NCI-H524 treated with DMSO at 0.1 percent for 48 hours (cell line): ENCODE measurements at places on chromosomes 7 and 10.

DNA sequence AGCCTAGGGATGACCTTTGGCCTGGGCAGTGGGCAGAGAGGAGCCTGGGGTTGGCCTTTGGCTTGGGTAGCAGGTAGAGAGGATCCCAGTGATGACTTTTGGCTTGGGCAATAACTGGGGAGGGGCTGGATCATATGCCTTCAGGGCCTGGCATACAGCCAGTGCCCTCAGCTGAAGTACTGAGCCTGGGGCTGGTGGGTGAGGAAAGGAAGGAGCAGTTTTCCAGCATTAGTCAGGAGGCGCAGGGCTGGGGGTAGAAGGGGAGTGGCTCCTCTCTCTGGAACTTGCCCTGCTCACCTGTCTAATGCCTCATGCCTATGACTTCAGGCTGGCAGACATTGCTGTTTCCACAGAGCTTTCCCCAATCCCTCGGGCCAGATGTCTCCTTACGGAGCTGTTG is 15.2 kb upstream of the COMTD1 start:
- no peak for DNase-seq

DNA sequence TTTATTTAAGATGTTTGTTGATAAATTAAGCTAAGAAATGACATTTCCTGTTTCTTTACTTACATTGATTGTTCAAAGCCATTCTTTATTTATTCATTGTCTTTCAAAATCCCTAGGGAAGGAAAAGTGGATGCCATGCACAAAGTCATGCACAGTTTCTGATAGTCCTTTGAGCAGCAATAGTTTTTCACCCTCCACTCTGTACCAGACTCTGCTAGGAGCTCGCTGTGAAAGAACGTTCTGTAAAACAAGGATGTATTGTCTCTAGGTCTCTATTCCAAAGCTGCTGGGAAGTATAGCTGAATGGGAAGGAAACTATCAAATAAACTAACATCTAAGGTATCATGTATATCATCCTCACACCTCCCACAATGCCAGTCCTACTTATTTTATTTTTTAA is 7.8 kb upstream of the NOC3L start:
- no peak for DNase-seq

GRCh38 chr10:34094146-34094696 is 720.9 kb downstream of the PARD3 start:
- DNase-seq: no peak

DNA sequence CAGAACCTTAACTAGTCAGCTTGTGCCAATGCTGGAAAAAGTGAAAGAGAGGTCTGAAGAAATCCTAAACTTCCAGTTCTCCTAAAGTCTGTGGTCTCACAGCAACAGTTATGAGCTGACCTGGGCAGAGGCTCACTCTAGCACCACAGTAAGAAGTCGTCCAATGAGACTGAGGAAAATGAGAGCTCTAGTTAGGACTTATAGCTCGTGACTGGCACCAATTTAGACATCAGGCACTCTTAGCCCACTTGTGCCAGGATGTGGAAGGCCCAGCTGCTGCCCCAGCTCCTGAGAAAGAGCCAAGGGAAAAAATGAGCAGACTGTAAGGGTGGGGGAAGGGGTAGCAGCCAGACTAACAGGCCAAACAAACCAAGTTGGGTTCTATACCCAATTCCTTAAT is 7.6 kb downstream of the MMS19 start:
- DNase-seq: peak; percentile 25

GRCh38 chr10:50641626-50642025 is 17.9 kb upstream of the SGMS1 start:
- no peak for DNase-seq

DNA sequence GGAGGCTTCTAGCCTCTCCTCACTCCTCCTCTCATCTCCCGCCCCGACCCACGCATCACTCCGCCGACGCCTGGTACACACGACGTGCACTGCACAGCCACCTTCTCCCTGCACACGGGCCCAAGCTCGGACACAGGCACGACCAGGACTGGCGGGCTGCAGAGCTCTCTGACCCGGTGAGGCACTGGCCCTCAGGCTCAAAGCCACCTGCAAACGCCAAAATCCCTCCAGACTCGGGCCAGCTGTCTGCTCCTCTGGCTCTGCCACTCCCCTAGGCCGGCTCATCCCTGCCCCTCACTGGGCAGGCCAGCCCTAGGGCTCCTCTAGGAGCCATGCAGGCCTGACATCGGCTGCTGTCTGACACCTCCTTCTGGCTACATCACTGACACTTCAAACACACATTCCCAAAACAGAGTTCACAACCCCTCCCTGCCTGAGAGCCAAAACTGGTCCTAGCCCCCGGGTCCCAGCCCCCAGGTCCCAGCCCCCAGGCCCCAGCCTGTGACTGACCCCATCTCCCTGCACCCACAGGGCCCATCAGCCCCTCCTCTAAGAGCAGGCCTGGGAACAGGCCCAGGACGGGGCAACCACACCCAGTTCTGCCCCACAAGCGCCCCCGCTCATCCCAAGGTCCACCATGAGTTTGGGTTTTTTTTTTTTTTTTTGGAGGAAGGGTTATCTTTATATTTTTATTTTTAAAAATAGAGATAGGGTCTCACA is 35.1 kb downstream of the MAD1L1 start:
- DNase-seq: peak; percentile 8

DNA sequence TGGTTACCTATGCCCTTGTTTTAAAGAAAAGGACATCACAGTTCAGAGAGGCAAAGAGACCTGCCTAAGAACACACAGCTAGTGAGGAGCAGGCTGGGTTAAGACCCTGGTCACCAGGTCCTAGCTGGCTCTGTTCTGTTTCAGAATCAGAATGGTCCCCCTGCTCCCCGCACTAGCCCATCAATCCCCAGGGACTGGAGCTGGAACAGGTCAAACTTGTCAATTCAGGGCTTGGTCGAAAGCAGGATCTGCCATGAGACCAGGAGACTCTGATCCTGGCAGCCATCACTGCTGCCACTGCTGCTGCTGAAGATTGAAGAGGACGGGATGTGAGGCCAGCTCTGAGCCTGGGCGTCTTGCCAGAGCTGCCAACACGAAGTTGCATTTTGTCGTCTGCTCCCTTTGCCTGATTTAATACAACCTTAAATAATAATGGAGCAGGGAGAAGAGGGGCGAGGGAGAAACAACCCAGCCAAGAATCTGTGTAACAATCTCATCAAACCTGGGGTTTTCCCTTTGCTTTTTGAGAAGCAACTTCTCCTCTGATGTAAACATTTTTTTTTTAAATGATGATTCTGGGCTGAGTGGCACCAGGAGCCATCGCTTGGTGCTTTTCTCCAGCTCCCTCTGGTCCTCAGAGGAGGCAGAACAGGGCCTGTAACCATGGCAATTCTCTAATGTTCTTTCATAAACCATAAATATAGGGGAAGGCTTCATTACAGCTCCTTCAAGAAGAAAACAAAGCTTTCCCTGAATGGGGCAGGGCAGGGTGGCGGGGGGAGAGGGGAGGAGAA is 119.0 kb upstream of the SORCS3 start:
- no peak for DNase-seq

DNA sequence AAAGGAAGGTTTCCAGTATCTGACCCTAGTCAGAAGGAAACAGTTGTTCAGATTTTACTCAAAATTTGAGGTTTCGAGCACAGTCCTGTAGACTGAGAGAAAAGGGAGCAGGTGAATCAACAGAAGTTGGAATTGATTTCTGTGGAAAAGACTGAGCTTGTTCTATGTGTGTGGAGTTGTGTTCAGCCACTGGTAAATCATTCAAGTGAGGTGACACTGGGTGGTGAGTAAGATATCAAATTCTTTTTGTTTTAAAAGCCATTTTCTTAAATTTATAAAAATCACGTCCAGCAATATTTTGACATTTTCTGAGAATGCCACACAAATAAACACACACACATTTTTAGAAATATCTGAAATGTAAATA is 165.1 kb downstream of the HGF start:
- DNase-seq: no peak

- no peak for DNase-seq
Observed at GRCh38 chr7:11830582-11831155, 1.3 kb downstream of the THSD7A start.

DNA sequence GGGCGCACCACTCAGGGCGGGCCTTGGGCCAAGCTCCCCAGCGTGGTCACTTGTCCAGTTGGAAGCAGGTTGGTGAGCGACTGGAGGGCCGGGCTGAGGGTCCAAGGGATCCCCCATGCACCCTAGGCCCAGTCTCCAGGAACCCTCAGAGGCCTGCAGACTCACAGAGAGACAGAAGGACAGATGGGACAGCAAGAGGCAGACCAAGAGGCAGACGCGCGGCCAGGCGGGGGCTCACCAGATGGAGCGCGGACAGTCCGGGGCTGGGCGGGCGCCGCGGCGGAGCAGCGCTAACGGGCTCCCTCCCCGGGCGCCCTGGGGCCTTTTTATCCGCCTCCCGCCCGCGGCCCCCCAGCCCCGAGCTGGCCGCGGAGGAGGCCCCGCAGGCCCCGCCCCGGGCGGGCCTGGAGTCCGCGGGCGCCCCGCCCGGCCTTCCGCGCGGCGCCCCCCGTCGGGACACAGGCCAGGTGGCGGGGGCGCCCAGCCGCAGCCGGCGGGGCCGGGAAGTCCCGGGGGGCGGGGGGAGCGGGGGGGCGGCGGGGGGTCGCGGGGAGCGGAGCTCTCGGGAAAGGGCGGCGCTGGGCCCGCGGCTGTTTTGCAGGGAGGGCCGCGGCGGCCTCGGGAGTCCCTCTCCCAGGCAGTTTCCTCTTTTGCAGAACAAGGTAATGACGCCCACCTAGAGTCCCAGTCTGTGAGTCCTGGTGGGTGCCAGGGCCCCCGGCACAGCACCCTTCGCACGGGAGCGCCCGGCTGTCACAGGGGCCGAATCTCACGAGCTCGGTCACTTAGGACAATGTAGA is at the start of gene LOXL4:
Gene LOXL4, minus strand, starts transcription at position 301 of the 800 bp plus-strand sequence. CDS start 5,175 bp downstream, outside the sequence.
- no peak for DNase-seq

DNA sequence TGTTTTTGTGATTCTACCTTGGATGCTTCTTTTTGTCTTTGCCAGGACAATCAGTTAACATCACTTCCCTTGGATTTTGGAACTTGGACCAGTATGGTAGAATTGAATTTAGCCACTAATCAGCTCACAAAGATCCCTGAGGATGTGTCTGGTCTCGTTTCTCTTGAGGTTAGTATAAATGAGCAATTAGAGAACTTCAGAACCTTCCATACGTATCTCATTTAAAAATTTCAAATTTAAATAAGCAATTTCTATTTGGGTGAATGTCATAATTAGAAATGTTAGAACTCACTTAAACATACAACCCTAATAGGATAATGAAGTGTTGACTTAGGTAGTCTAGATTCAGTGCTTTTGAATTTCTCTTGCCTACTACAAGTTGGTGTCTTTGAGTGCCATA is 69.3 kb upstream of the ADRA2A start:
- no peak for DNase-seq

- DNase-seq: no peak
Observed at GRCh38 chr7:149495785-149496641, 1.6 kb downstream of the ZNF746 start.

- DNase-seq: no peak
Observed at GRCh38 chr10:122388287-122388997, 13.9 kb downstream of the PLEKHA1 start.

DNA sequence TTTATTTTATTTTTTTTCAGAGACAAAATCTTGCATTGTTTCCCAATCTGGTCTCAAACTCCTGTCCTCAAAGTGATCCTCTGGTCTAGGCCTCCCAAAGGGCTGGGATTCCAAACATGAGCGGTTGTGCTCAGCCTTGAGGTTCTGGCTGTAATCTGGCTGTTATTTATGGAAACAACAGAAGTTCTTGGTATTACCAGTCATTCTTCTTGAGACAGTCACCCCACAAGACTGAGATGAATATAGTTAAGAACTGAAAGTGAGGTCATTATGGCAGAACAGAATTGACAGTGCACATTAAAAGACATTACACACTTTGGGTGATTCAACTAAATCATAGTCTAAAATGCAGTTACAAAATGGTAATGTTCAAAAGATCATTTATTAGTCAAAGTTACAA is 719.5 kb downstream of the ZWINT start:
- no peak for DNase-seq

- no peak for DNase-seq
Observed at GRCh38 chr10:31586723-31587638, 268.0 kb downstream of the ZEB1 start.

DNA sequence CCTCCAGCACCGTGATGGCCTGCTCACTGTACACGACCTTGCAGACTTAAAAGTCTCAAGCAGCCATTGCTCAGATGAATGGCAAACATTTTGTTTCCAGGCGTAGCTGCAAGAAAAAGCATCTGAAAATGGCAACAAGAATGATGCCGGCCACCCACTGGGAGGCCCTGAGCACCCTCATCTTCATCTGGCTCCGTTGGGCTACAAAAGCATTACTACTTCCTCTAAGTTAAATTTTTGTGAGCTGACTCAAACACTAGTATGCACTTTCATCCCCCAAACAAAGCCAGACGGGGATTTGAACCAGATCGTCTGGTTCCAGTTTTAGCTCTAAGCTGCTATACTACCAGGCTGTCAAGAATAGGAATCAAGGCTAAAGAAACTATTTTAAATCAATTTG is 116.6 kb upstream of the CDK1 start:
- DNase-seq: no peak

GRCh38 chr10:122148876-122149560 is 122.1 kb upstream of the BTBD16 start:
- DNase-seq: no peak

DNA sequence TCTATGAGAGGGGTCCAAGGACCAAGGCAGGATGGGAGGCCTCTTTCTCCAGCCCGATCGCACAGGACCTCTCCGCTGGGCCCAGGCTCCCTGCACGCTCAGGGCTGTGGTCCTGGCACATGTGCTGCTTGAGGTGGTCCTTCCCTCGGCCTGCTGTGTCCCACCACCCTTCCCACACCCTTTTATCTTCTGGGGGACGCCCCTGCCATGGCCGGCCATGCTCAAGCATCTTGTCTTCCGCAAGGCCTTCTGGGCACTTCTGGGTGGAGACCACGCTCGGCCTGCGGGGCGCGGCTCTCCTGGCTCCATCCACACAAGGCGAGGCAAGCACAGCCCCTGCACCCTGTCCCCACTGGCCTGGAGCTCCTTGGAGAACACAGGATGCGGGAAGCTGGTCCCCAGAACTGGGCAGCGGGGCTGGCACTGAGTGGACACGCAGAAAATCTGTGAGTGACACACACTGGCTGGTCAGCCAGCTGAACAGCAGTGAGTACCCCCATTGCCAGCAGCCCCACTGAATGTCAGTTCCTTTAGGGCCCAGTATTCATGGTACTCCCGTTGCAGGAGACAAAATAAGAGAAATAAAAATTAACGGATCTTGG is 115.9 kb downstream of the TCERG1L start:
- DNase-seq: no peak

- DNase-seq: no peak
Observed at GRCh38 chr10:47243791-47244190, 56.2 kb upstream of the GDF10 start.

GRCh38 chr10:3850999-3851937 is 66.3 kb upstream of the KLF6 start:
- DNase-seq: no peak

GRCh38 chr10:61376908-61377368 is 76.2 kb downstream of the TMEM26 start:
- DNase-seq: no peak

GRCh38 chr7:85287106-85287825 is 100.4 kb upstream of the SEMA3D start:
- no peak for DNase-seq

- DNase-seq: no peak
Observed at GRCh38 chr7:44187636-44188416, 1.4 kb downstream of the GCK start.

- DNase-seq: no peak
Observed at GRCh38 chr10:98892523-98892922, 343.1 kb downstream of the HPSE2 start.
